ENCODE measurements at places on chromosomes 16 and 17.
A peak's percentile ranks its signal among the peaks of the same experiment; 100 is the strongest.

DNA sequence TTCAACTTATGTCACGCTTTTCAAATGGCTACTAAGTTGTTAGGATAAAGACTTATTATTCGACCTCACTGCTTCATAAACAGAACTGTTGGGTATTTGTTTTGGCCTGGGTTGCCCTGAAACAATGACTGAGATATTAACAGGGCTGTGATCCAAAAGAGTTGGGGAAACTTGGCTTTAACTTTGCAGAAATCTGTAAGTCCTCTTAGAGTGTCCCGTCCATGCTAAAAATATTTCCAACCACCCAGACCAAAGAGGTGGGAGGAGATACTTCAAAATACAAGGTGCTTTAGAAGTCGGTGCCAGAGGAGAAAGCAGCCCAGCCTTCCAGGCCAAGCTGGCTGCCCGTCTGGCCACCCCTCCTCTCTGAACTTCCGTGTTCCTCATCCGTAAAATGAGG lies 16.1 kb upstream of the SPATA32 start:
- no peak for DNase-seq

DNA sequence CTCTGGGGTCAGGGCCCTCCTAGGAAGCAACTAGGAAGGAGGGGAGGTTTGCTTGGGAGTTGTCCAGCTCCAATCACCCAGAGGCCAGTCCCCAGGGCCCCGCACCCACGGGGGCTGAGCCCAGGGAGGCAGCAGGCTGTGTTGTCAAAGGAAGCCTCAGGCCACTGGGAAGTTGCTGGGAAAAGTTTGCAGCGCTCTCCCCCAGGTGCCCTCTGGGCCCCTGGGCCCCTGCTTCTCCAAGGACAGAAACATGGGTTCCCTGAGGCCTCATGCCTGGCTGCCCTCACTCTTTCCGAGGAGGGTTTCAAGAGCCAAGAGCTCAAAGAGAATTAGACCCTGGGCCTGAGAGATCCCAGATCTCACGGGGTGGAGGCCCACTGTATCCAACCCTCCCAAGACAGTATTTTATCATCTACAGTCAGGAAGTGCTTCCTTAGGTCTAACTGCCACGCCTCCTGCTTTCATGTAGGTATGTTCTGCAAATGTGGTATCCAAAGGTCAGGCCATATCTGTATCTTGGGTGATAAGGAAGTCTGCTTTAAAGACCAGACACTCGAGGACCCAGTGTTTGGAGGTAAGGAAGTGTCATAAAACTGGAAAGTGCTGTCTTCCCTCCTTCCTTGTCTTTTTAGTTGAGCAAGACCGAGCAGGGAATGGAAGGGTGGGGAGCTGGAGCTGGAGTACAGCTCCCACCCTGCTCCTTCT lies 44.2 kb upstream of the ZNF423 start:
- DNase-seq, result no peak

DNA sequence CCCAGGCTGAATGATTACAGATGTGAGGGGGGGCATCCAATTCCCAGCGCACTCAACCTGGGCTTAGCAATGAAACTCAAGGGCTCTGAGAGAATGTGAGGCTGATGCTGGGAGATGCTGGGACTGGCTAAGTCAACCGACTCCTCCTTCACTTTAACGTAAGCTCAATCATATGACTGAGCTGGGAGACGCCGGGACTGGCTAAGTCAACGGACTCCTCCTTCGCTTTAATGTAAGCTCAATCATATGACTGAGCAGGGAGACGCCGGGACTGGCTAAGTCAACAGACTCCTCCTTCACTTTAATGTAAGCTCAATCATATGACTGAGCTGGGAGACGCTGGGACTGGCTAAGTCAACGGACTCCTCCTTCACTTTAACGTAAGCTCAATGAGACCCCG lies 179.4 kb downstream of the VPS53 start:
- DNase-seq, result no peak

DNA sequence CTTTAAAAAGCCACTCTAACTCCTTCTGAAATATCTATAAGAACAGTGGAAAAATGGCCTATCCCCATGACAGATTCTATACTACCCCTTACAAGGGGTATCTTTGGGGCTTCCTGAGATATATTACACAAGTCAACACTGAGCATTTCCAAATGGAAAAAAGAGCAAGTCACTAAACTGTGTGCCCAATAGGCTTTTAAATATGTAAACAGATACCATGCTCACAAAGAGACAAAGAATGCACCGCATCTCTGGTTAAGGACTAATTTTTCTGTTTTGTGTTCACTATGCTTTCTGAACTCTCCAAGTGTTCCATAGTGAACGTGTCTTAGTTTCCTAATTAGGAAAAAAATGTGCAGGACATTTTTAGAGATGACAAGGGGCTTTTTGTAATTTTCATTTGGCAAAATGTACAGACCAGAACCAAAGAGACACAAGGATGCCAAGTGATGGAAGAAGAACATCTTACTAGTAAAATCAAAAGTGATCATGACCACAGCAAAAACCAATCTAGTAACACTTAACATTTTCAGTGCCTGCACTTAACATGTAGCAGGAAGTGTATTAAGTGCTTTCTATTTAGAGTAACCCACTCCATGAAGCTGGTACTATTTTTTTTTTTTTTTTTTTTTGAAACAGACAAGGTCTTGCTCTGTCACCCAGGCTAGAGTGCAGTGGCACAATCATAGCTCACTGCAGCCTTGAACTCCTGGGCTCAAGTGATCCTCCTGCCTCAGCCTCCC lies 21.5 kb downstream of the MYH11 start:
- DNase-seq, result no peak

- no peak for DNase-seq
Observed at GRCh38 chr16:51244887-51245657, 94.0 kb upstream of the SALL1 start.

- no peak for DNase-seq
Observed at GRCh38 chr16:85153656-85154091, 41.4 kb upstream of the CIBAR2 start.

- no peak for DNase-seq
Observed at GRCh38 chr17:81030741-81031565, 4.0 kb upstream of the BAIAP2 start.

DNA sequence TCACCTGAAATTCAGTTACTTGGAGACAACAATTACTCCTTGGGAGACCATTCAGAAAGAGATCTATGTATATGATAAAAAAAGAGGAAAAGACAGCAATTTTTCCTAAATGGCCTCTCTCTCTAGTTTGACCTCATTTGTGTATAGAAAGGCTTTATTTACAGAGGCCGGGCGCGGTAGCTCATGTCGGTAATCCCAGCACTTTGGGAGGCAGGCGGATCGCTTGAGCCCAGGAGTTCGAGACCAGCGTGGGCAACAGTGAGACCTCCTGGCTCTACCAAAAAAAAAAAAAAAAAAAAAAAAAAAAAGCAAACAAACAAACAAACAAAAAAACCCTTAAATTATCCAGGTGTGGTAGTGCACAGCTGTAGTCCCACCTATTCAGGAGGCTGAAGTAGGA lies 20.7 kb downstream of the GRB2 start:
- DNase-seq, result no peak

DNA sequence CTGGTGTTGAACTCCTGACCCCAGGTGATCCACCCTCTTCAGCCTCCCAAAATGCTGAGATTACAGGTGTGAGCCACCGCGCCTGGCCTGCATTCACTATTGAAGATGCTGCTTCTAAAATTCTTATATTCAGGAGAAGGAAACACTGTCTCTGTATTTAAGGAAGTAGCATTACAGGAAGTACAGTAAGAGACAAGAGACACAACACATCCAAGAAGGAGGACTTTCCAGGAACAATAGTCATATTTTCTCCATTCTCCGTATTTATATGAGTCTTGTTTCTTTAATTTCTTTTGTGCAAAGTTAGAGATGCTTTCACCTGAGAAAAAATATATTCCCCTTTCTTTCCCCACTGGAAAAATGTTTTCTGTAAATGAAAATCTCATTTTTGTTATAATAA lies 18.3 kb upstream of the ABCA3 start:
- DNase-seq, result no peak

GRCh38 chr17:17032131-17032692 lies 10.0 kb upstream of the MPRIP start:
- DNase-seq, result no peak

GRCh38 chr17:6249732-6250131 lies 179.6 kb downstream of the WSCD1 start:
- DNase-seq, result no peak

- peak; percentile 97 for DNase-seq
Observed at GRCh38 chr17:77287432-77288068, 146.8 kb downstream of the SEC14L1 start.

- no peak for DNase-seq
Observed at GRCh38 chr17:65978871-65979270, 213.1 kb downstream of the CEP112 start.

DNA sequence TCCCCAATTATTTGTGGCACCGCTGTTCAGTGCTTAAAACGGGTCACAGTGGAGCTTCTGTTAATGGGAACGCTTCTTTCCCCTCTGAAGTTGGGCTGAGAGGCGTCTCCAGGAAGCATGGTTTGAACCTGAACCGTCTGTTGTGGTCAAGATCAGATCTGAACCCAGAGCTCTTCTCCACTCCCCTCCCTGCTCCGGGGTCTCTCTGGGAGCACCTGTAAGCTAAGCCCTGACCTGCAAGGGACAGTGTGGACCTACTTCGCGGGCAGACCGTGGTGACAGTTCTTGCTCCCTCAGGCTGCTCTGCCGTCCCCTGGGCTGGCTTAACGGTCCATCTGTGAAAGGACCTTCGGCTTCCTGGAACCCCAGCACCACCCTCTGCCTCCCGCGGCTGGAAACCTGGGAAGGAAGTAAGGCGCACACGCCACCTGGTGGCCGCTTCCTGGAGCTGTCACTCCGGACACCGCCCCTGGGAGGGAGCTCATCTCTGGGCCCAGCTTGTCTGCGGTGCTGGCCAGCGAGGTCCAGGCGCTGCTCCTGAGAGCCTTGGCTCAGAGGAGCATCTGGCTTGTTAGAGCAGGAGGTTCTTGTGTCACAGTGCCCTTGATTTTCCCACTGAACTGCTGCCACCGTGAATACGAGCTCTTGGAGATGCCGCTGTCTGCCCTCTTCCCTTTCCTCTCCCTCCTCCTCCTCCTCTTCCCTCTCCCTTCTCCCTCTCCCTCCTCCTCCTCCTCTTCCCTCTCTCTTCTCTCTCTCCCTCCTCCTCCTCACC lies 518.5 kb upstream of the EEF2KMT start:
- peak; percentile 6 for DNase-seq

DNA sequence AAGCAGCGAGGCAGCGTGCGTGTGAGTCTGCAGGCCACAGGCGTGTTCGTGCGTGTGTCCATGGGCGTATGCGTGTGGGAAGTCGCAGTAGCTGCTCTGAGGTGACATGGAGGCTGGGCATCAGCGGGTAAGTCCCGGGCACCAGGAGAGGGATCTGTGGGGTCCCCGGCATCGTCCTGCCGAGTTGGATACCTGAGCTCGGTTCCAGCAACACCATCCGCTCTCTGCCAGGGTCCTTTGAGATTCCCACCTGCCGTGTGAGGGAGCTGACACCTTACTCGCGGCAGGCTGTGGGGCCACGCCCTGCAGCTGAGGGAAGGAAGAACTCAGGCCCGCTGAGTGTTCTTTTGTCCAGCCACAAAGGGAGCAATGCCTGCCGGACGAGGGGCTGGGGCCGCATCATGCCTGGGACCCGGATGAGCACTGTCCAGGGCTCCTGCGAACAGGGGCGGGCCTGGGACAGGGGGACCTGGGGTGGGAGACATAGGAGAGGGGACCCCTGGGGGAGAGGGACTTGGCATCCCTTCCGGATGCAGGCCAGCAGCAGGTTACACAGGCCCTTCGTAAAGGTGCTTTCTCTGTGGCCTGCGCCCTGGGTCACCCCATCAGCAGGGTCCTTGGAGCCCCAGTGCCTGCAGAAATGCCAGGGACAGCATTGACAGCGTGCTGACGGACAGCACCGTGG lies 5.0 kb upstream of the SNAI3 start:
- no peak for DNase-seq

DNA sequence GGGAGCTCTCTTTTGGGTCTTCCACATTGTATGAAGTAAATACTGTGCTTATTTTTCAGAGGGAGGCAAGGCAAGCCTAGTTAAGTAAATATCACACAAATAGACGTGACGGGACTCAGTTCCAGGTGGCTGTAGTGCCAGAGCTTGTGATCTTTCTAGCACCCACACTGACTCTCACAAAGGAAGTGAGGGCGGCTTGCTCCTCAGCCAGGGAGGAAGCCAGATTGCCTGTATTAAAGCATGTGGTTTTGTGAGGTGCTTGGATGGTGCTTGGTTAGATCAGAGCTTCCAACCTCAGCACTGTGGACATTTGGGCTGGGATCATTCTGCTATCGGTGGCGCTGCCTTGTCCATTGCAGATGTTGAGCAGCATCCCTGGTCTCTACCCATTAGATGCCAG lies 80.1 kb downstream of the VAT1L start:
- no peak for DNase-seq

DNA sequence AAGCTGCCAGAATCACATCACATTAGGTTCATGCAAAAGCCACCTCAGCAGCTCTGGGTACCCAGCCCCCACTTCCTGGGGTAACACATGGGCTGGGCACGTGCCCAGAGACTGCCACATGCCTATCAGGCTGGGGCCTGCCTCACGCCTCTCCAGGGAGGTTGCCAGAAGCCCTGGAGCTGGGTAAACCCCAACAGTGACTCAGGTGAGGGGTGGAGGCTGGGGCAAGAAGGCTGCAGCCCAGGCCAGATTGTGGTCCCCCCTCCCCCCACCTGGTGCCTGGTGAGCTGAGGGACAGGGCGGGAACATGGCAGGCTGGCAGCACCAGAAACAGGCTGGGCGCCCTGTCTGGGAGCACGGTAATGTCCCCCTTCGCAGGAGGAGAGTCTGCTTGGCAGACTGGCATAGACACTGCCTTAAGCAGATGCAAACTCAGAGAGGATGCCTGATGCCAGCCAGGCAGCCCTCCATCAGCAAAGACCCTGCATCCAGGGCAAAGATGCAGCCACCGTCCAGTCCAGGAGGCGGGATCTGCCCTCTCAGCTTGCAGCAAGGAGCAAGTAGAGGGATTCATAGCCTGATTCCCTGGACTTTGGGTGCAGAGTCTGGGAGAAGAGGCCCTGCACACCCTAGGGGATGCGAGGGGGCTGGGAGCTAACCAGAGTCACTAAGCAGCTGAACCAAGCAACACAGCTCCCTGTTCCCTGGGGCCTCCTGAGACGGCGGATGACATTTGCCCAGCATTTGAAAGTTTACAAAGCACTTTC lies 28.8 kb downstream of the NGFR start:
- DNase-seq, result no peak

- no peak for DNase-seq
Observed at GRCh38 chr17:8153525-8153956, 1.3 kb upstream of the PER1 start.

GRCh38 chr17:51010173-51010675 lies 110.4 kb downstream of the SPAG9 start:
- no peak for DNase-seq

GRCh38 chr17:55334881-55335540 lies 70.3 kb downstream of the HLF start:
- no peak for DNase-seq
